ENCODE measurements at places on chromosomes 12 and 14.

- DNase-seq, result no peak
Measured at GRCh38 chr12:121328620-121329019, 23.6 kb downstream of the ANAPC5 start.

GRCh38 chr12:16474801-16475200 is 127.4 kb downstream of the MGST1 start:
- no peak for DNase-seq

GRCh38 chr12:53031616-53032015 is 18.2 kb upstream of the TNS2 start:
- DNase-seq, result no peak

DNA sequence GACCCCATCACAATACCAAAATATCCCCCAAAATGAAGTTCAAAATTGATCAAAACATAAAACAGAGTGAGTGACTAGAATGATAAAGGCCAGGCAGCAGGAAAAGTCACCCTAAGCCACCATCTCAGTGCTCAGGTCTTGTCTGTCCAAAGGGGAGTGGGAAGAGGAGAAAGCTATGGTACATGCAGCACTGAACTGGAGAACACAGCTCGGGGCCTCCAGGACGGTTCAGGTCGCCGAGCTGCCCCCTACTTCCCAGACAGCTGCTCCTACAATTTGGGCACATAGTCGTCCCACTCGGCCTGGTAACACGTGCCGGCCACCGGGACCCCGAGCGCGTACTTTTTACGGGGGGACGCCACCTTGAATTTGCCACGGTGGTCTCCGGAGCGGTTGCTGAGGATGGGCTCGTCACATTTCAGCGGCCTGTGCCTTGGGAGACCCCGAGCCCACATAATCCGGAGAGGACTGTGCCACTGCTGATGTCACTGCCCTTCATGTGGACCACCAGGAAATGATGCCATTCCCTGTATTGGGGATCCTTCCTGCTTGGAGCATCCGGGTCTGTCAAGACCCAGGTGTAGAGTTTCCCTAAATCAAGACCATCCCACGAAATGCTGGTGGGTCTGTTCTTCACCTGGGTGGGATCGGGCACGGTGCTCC is 31.6 kb downstream of the AK7 start:
- no peak for DNase-seq

- DNase-seq, result no peak
Measured at GRCh38 chr12:62320054-62320453, 59.9 kb downstream of the USP15 start.

GRCh38 chr14:32941668-32942065 is 3.0 kb downstream of the NPAS3 start:
- no peak for DNase-seq

DNA sequence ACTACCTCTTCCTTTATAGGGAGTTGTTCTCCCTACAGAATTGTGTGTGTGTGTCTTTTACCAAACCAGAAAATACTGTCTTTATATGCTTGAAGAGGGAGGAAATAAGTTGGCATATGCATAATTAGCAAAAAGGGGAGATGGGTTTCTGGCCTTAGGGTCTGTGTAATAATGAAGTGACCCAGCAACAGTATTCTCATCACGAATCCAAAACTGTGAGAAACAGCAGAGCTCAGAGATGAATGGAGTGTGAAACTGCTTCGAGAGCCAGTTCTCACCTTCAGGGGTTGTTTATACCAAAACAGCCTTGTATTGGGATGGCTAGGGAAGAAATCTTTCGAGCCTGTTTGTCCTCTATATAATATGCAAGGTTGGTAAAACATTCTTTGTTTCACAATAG is 227.5 kb downstream of the MON2 start:
- no peak for DNase-seq

- no peak for DNase-seq
Measured at GRCh38 chr12:93994721-93995120, 153.7 kb upstream of the PLXNC1 start.

GRCh38 chr12:785706-786105 is 33.3 kb downstream of the WNK1 start:
- DNase-seq, result no peak

- DNase-seq, result no peak
Measured at GRCh38 chr12:5391653-5392052, 40.3 kb upstream of the NTF3 start.

DNA sequence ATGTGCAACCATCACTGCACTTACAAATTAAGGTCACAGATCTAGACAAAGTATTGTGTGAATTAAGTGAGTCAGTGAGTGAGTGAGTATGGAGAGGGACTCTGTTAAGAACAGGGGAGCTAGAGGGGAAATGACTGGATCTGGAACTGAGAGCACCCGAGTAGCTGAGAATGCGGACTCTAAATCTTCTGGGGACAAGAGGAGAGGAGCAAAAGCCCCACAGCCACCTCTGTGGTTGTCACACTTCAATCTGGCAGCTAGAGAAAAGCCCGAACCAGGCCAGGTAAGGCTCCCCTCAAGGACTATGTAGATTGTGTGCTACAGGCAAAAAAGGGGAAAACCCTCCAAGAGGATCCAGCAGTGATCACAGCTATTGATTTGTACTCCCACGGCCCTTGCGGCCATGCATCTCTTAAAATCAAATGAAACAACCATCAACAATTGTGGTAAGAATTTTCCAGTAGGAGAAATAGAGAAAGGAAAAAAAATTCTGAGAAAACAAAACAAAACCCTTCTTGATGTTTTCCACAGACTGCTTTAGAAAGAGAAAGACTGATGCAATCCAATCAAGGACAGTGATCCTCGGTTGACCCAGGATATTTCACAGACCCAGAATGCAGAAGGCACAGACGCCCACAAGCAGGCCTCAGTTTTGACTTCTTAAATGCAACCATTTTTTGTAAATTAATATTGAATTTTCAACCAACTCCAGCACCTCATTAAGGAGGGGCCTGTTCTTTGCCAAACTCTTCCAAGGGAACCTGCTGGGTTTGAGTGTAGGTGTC is 109.6 kb downstream of the SLC38A6 start:
- DNase-seq, result no peak

GRCh38 chr12:47941475-47941780 is 22.0 kb upstream of the TMEM106C start:
- no peak for DNase-seq

DNA sequence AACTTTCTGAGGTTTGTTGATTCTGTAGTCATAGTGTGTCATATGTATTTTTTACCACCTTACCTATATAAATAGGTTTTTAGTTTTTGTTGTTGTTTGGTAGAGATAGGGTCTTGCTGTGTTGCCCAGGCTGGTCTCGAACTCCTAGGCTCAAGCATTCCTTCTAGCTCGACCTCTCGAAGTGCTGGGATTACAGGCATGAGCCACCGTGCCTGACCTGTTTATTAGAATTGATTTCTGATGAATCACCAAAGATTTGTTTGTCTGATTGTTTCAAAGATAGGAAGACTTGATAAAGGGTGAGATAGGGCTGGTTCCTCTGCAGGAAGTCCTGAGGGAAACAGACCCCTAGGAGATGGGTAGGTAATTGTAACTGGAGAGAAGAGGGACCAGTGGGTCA is 481.6 kb downstream of the PCNX1 start:
- DNase-seq, result no peak

GRCh38 chr12:91562476-91562875 is 379.9 kb upstream of the DCN start:
- no peak for DNase-seq

DNA sequence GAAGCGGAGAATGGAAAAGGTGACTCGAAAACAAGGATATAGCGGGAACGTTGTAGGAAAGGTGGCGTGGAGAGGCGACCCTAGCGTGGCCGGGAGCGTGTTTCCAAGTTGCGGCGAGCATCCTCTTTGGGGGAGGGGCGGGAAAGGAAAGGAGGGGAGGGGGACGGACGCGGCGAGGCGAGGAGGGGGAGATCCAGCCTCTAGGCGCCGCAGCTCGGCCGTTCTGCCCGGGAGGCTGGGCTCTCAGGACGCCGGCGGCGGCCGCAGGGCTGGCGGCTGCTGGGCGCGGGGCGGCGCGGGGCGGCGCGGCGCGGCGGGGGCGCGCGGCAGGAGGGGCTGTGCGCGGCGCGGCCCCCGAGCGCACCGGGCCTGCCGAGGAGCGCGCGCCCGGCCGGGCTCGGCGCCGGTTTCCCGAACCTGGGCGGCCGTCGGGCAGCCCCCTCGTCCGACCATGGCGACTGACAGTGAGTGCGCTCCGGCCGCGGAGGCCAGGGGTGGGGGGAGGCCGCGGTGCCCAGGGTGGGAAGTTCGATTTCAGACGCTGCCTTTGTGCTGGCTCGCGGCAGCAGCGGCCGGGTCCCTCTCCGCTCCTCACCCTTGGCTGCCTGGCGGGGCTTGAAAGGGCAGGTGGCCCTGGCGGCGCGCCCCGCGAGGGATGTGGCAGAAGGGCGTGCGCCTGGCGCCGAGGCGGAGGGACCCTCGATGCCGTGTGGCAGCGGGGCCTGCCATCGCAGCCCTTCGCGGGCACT is 50.3 kb downstream of the SNAPC1 start:
- peak; percentile 37 for DNase-seq

DNA sequence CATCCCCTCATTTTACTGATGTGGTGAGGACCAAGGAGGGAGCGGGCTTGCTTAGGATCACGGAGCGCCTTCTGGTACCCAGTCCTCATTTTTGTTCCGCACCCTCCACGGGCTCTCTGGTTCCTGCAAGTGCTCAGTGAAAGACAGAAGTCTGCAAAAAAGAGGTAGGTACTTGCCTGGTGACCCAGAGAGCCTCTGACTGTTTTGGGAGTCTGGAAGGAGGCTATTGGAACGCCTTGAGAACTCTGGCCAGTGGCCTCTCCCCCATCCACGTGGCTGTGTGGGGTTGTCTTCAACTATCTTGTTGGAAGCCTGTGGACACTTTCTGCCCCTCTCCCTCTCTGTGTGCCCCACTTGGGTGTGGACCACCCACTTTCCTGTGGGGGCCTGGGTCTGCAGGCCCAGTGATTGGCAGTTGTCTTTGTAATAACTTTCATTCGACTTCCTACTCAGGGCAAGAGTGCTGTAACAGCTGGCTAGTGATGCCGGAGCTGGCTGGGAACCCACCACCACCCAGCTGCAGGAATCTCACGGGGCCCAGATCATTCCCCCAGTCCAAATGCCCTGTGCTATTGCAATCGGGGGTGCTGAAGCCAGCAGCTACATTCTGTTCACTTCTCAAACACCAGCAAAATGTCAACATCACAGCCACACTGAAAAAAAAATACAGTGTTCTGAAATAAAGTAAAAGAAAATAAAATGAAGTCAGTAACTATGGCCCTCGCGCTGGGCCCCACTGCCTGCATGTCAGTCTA is 122.8 kb downstream of the PRMT8 start:
- DNase-seq, result no peak

DNA sequence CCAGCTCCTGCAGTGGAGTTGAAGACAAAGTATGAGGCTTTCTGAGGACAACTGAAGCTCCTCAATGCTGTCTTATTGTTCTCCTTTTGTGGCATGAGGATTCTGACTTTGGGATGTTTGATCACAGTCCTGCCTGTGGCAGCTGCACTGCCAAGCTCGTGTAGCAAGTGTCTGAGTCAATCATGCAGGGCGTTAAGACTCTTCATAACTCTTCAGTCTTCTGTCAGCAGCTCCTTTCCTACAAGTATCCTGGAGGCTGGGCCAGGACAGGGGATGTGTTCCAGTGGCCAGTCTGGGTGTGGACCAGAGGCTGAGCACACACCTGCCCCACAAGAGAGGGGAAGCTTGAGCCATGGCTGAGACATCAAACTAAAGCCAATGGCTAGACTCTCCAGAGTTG is 94.3 kb downstream of the PELI2 start:
- no peak for DNase-seq

- no peak for DNase-seq
Measured at GRCh38 chr14:104784218-104784568, 11.4 kb downstream of the AKT1 start.

- no peak for DNase-seq
Measured at GRCh38 chr14:50669441-50669986, 1.4 kb upstream of the SAV1 start.

- DNase-seq, result no peak
Measured at GRCh38 chr14:23763394-23763793, 127.2 kb downstream of the DHRS2 start.

- DNase-seq, result no peak
Measured at GRCh38 chr14:54317391-54317790, 79.4 kb upstream of the CDKN3 start.

DNA sequence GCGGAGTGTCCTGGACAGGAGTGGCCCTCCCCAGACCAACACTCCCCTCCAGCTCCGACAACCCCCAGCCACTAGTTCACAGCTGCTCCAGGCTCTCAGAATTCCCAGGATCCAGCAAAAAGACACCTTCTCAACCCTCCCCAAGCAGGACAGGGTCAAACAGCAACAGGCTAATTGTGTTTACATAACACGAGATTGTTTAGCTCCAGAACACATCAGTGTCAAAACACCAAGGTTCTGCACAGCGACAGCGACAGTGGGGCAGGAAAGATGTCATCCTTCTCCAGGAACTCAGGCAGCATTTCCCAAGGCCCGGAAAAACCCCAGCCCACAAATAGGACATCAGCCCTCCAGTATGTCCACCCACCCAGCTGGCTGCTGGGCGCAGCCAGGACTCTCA is 16.5 kb downstream of the ITPK1 start:
- DNase-seq, result no peak

DNA sequence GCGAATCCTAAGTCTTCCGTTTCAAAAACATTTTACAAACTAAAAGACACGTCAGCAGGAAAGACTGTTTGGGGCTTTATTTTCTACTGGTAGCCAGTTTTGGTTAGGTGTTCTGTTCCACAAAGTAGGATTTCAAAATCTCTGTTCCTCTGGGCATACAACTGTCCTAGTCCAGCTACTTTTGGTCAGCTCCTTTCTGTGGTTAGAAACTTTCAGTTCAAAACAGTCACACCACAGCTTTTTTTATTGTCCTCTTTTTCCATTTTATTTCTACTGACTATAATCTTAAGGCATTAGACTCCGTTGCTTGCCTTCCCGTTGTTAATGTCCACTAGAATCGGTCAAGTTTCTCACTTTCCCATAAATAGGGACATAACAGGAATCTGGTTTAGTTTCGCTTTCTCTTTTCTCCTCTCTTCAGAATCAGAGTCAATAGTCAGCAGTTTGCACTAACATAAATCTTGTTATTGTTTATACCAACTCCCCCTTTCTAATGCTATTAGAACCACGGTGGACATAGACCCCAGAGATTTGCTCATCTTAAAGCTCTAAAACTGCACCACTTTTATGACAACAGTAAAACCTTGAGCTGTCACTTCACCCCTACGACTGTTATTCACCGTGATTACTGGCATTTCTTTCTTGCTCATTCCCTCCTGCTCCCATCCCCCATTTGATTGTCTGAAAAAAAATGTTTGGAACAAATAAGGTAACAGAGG is 41.5 kb upstream of the NPAS3 start:
- no peak for DNase-seq

DNA sequence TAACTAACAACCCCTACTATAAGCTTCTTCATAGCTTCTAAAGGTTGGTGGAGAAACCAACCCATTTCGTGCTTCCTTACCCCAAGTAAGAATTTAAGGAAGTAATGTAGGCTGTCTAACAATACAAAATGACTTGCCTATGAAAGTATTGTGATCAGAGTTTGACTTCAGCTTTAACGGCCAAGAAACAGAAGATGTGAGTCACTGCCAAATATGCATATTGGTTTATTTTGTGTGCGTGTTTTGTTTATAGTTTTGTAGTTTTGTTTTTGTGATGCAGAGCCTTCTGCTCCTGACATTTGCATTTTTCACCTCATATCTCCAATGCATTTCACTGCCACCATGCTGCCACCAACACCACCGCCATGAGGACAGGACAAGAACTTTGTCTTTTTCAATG is 146.0 kb downstream of the FBXL14 start:
- no peak for DNase-seq
